KBM-7 (cell line): ENCODE measurements at places on chromosomes 12 and 14.
A peak's percentile ranks its signal among the peaks of the same experiment; 100 is the strongest.

DNA sequence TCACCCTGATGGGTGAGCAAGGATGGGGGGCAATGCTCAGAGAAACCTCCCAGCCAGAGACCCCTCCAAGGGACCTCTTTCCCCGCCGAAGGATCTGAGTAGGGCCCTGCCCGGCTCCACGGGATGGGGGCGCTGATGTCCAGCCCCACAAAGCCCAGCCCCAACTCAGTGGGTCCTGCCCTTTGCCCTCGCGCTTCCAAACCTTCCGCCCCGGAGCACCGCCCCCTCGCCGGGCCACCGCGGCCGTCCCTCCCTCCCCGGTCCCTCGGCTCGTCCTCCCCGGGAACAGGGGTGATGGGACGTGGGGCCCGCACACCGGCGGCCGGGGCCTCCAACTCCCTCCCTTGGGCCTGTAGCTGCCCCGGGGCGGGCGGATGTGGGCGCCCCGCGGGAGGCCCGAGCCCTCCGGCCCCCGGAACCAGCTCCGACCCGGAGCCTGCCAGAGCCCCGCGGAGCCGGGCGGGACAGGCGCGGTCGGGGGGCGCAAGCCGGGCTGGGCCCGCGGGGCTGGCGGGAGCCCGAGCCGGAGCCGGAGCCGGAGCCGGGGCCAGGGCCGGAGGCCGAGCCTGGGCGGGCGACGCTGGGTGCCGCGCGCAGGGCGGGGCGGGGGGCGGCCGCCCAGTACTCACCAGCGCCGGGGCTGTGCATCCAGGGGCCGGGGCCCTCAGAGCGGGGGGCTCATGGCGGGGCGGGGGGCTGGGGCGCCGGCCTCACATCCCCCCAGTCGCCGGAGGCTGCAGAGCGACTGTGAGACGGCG is 386 bp downstream of the HDAC7 start:
- DNase-seq: peak; percentile 43

DNA sequence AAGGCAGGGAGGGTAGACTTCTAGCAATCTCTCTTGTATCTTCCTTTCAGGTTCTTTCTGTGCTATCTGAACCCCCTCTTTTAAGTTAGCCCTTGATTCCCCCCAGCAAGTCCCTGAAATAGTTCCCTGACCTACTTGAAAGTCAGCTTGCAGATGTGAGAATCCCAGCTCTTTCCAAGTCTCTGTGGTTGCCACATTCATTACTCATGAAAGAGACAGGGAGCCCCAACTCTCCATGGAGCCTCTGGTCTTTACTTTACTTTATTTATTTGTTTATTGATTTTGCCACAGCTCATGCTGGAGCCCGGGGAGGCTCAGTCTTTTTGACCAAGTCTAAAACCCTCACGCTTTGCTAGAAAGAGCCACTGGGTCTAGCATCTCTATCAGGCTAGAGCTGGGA is 193.6 kb upstream of the FAR2 start:
- no peak for DNase-seq

GRCh38 chr14:95229749-95230148 is 72.4 kb upstream of the DICER1 start:
- no peak for DNase-seq

- DNase-seq: no peak
Observed at GRCh38 chr14:57058319-57058718, 210.4 kb downstream of the EXOC5 start.

GRCh38 chr14:71397371-71397770 is 490.1 kb downstream of the PCNX1 start:
- no peak for DNase-seq

- DNase-seq: no peak
Observed at GRCh38 chr14:51518711-51519110, 133.0 kb upstream of the FRMD6 start.

DNA sequence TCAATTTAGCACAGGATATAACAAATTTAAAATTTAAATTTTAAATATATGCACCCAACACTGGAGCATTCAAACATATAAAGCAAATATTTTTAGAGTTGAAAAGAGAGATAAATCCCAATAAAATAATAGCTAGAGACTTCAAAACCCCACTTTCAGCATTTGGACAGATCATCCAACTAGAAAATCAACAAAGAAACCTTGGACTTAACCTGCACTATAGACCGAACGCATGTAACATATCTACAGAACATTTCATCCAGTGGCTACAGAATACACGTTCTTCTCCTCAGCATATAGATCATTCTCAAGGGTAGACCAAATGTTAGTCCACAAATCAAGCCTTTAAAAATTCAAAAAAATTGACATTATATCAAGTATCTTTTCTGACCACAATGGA is 64.0 kb downstream of the SPTSSA start:
- no peak for DNase-seq

GRCh38 chr12:101327051-101327450 is 47.1 kb downstream of the UTP20 start:
- DNase-seq: no peak

GRCh38 chr12:103855896-103856657 is 15.0 kb upstream of the NT5DC3 start:
- no peak for DNase-seq

- no peak for DNase-seq
Observed at GRCh38 chr12:53122961-53123468, 19.7 kb downstream of the SOAT2 start.

GRCh38 chr12:94427501-94428381 is 31.9 kb downstream of the CEP83 start:
- no peak for DNase-seq

GRCh38 chr12:946631-947030 is 2.9 kb downstream of the RAD52 start:
- DNase-seq: no peak
